ENCODE measurements at places on chromosomes 3 and 15.

GRCh38 chr3:110027446-110028080 lies 690.2 kb upstream of the DPPA4 start:
- DNase-seq, result no peak

DNA sequence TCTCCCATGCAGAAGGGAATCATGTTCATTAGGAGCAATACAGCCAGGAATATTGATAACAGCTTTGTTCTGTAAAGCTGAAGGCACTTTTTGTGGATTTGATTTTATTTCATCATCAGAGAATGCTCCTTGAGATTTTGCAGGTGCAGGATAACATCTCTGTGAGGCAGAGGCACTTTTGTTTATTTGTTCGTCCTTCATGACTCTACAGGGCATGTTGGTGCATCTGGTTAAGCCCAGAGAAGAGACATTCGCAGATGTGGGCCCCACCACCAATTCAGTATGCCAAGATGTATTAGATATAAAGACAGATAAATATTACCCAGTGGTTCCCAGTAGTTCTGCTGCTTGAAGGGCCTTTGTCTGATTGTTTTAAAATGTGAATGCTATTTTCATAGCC lies 368.1 kb upstream of the SEMA6D start:
- DNase-seq, result no peak

- DNase-seq, result no peak
Measured at GRCh38 chr3:24355806-24356205, 138.8 kb downstream of the THRB start.

- no peak for DNase-seq
Measured at GRCh38 chr3:178669758-178670157, 133.5 kb downstream of the KCNMB2 start.

DNA sequence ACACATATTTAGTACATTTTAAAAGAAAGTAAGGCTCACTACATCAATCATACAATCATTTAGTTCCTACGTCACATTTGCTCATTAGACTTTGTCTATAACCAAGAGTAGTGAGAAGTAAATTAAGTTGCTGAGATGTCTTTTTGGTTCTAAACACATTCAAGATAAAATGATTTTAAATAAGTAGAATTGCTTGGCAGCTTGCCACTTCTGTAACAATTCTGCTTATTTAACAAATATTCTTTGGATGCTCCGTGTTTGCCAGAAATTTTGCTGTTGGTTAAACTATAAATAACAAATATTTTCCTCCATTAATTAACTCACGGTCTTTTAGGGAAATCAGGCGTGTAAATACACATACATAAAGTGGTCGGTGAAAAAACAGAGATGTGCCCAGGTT lies 18.3 kb downstream of the SUCNR1 start:
- DNase-seq, result no peak

GRCh38 chr3:159513444-159513843 lies 475.2 kb upstream of the IL12A start:
- DNase-seq, result no peak

DNA sequence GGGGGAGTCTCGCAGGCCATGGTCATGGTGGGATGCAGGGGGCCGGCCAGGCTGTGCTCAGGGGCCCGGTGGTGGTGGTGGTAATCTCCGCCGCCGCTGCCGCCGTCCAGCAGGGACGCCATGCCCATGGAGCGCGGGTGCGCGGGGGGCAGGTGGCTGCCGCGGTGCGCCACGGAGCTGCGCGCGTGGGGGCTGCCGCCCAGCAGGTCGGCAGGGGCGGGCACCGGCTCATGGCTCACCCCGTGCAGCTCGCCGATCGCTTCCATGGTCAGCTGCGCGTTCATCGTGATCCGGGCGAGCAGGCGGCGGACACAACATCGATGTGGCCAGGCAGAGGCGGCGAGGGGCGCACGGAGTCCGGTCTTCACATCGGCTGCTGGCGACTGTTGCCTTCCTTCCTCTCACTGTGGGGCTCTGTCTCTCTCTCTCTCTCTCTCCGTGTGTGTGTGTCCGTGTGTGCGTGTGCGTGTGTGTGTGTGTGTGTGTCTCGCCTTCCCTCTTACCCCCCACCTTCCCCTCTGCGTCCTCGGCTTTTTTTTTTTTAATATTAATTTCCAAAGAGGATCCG lies 451 bp downstream of the ONECUT1 start:
- no peak for DNase-seq

DNA sequence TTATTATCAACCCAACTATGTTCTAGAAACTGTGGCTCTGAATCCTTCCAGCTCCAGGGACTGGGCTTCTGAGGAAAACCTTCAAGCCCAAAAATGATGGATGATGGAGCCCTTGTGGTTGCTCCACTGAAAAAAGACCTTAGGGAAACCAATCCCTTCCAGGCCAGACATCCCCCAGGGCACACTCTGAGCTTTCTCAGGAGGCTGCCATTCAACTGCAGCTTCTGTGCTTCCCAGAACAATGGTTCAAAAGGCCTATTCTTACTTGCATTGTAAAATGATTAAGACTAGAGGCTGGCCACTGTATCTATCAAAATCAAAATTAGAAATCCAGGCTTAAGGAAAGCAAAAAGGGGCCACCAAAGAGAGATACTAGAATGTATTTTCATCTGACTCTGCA lies 27.3 kb downstream of the EID1 start:
- DNase-seq, result no peak

GRCh38 chr3:18062657-18063025 lies 320.2 kb upstream of the TBC1D5 start:
- DNase-seq, result no peak

DNA sequence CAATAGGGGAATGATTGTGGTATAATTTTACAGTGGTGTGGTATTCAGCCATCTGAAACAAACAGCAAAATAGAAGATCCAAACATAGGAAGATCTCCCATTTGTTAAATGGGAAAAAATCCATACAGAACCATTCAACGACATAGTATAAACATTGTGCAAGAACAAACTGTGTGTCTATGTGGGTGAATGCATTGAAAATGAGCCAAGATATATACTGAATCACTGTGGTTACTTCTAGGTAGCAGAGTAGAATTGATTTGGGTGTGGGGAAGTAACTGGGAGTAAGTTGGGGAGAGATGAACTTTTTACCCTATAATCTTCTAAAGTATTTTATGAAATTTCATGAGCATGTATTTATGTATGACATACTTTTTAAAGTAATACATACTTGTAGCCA lies 123.1 kb upstream of the UMPS start:
- no peak for DNase-seq

DNA sequence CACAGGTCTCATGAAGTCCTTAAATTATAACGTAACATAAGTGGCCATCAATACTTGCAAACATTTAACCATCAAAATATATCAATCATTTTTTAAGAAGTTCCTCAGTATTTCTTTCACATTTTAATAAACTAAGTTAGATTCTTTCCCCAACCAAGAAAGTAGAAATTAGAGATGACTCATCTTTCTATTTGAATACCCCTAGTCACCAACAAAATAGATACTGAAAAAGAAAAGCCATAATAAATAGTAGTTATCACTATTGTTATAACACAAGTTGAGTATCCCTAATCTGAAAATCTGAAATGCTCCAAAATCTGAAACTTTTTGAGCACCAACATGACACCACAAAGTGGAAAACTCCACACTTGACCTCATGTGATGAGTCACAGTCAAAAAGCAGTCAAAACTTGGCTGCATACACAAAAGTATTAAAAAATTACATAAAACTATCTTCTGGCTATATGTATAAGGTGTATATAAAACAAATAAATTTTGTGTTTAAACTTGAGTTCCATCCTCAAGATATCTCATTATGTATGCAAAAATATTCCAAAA lies 3.7 kb downstream of the SHQ1 start:
- DNase-seq, result no peak

DNA sequence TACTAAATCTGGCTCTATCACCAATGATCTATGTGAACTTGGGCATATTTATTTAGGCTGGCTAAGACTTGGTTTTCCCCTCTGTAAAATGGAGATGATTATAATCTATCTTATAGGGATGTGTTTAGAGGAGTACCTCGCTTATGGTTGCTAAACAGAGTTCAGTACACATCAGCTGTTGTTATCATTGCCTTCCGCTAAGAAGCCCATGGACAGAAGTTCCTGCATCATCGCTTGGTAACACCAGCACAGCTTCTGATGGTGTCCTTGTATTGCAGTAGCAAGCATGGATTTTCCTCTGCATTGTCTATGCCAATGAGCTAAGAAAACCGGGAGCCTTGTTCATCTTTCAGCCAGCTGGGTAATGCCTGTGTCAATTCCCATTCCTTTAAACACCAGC lies 73.1 kb upstream of the LRTM1 start:
- no peak for DNase-seq

- peak; percentile 52 for DNase-seq
Measured at GRCh38 chr3:28940530-28940929, 340.3 kb upstream of the RBMS3 start.

DNA sequence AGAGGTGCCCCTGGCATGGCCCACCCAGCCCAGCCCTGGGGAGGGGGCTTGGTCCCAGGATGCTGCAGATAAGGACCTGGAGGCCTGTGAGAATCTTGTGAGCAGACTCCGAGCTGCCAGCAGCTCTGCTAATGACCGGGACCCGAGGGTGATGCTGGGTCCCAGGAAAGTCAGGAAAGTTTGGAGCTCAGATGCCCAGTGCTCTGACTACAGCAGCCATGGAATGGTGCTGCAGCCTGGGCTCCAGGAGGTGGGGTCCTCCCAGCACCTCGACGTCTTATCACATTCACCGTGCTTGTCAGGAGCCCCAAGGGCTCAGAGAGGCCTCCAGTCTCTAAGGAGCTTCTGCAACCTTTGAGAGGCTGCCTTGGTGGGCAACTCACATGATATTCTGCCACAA lies 34.3 kb upstream of the ADCY5 start:
- DNase-seq, result no peak

DNA sequence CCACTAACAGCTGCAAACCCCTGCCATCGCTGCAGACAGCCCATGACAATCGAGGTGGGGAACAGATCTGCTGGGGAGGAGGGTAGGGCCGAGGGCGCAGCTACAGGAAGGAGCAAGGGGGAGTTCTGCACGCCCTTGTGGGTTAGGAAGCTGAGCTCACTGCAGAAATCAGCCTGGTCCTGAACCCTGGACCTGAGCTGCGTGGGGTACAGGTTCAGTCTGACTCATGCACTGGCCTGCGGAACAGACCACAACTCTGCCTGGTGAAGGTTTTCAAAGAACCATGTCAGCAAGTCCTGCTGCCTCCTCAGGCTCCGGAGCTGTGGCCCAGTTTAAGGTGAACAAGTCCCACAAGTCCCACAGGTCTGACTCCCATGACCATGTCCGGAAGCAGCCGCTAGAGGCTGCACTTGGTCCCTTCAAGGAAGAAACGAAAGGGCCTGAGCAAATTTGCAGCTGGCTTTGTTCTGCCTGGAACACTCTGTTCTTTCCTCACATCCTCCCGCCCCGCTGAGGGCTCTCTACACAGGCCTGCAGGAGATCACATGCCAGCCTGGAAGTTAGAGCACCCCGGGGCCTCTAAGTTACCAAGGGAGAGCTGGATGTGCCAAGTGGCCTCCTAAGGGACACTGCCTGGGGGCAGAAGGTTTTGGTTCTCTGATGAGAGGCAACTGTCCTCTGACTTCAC lies 49.4 kb upstream of the AKAP13 start:
- peak; percentile 83 for DNase-seq

- peak; percentile 67 for DNase-seq
Measured at GRCh38 chr3:14853271-14853951, 34.6 kb downstream of the FGD5 start.

GRCh38 chr15:67946701-67947100 lies 106.9 kb upstream of the RNU6-1 start:
- no peak for DNase-seq

GRCh38 chr3:13274125-13274524 lies 146.0 kb downstream of the NUP210 start:
- no peak for DNase-seq

DNA sequence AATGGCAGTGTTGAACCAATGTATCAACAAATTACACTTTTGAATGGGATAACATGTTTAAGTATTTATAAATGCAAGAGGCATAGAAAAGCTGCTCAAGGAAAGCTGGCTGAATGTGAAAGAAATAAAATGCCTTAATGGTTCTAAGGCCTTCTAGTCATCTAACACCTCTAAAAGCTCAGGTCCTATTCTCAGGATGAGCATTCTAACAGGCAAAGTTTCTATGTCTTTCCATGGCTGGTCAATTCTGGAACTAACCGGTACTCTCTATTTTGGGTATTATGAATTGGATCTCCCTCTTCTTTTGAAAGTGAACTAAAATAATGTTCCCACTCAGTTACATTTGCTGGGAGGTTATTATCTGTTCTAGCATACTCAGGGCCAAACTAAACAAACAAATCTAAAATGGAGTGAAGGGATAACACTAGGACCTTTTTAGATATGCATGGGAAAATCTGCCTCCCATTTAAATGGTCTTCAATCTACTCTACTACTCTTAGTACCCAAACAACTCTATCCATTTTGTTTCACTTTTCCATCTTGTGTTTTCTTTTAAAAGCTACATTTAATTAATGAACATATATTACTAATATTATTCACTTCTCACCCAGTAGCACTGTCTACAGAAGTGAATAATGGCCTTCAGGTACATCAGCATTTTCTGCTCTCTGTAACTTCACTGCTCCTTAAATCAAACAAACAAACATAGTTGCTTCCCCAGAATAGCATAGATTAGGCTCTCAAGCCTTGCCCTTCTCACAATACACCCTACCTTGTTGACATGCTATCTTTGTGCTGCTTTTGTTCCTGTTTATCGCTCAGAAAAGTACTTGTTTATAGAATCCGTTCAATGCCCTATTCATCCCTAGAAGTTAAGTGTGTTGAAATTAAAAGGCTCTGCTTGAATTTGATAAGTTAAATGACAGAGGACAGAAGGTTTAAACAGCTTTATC lies 46.4 kb downstream of the CBLB start:
- DNase-seq, result no peak

- DNase-seq, result no peak
Measured at GRCh38 chr3:4938281-4938982, 40.8 kb upstream of the BHLHE40 start.

GRCh38 chr3:102790747-102791325 lies 356.0 kb downstream of the ZPLD1 start:
- no peak for DNase-seq

DNA sequence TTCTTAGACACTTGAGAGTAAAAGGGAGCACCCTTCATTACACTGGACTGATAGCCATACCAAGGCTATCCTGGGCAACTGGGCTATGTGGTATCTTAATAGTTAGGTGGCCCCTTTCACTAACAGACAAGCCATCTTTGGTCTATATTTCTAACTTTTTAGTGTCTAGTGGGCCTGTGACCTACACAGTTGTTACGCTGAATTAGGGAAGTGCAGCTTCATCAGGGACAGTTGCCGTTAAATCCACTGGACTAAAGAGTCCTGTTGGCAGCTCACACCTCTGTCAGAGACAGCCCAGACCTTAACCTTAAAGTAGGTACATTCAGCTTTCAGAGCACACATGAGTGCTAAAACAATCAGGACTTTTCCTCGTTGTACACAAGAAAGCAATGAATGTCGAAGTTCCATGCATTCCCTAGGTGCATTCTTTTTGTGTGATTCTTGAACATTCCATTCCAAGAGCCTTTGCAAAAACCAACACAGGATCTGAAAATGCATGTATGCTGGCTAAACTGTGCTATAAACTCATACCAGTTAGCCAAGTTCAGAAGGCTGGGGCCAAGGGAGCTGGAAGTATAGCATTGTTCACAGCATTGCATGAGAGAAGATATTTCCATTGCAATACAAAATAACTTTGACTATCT lies 230.2 kb upstream of the EIF1B start:
- peak; percentile 62 for DNase-seq

Data from left hindlimb (tissue), 1 donor.